ENCODE measurements at places on chromosomes 4 and X. TPM values are rescaled to one million over a fixed set of nuclear protein-coding genes. Genes with fewer than 3 reads are reported as not detected.

Gene SCD5
- 134 TPM for total RNA-seq

Gene FIP1L1
- total RNA-seq: 95.3 TPM

Gene HDX
- total RNA-seq: 19.1 TPM

Gene CD99L2
- 31.4 TPM for total RNA-seq

Gene CT45A3
- not detected for total RNA-seq

Gene RPL39
- total RNA-seq: 1,245 TPM

Gene CFI
- total RNA-seq: 5.7 TPM

Gene MAP7D2
- 9.9 TPM for total RNA-seq

Gene TRPC3
- total RNA-seq: 88.6 TPM

Gene SUV39H1
- total RNA-seq: 3.3 TPM

Gene CHST7
- total RNA-seq: 12.2 TPM

All from cerebellum (tissue), 4 donors.